Mucosa of gallbladder (tissue), 1 donor: ENCODE measurements at places on chromosomes 1 and 21. TPM values are rescaled to one million over a fixed set of nuclear protein-coding genes. Genes with fewer than 3 reads are reported as not detected.
A peak's percentile ranks its signal among the peaks of the same experiment; 100 is the strongest.

DNA sequence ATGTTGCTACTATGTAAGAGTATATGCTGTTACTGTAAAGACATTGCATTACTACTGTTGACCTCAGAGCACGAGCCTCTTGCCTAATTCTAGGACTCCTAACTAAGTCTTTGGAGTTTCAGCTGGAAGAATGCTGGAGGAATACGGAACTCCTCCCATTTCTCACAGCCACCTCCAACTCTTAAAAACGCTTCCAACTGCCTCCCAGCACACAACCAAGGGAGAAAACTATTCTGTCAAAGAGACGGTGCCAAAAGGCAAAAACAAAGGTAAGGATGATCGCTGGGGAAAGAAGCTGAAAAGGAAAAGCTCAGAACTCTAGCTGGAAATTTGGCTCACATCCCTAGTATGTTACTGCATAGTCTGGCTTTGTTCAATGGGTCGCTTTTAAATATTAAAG lies at the start of gene FMO2:
Gene FMO2, plus strand, starts transcription at position 210 of the 400 bp plus-strand sequence. CDS start 414 bp downstream, outside the sequence.
- no peak for DNase-seq

GRCh38 chr1:205012391-205013140 lies 30.4 kb upstream of the CNTN2 start:
- no peak for DNase-seq

DNA sequence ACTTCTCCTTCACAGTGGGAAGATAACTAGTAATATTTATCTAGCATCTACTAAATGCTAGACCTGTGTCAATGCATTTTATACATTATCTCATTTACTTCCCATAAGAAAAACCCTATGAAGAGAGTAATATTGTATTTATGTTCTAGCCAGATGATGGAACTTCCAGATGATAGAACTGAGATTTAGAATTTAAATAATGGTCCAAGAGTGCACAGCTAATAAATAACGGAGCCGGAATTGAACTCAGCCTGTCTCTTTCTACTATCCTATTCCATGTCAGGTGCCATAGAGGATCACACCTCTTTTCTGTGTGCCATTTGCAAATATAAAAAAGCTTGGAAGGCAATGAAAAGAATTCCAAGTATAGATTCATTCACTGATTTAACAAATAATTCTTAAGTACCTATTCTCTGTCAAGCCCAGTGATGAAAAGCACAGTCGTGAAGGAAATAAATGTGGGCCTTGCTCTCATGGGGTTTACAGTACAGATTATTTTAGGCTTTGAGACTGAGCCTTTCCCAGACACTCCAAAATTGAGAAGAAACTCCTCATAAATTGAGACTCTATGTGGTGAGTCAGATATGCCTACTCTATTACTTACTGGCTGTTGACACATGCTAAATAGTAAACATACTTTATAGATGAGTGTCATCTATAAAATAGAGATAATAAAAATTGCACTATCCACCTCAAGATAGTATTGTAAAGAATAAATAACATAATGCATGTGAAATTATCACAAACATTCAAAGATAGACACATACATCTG lies 378.0 kb upstream of the PRMT6 start:
- no peak for DNase-seq

- DNase-seq: peak; percentile 33
Measured at GRCh38 chr21:31343680-31344480, at the start of gene TIAM1. Gene TIAM1 (minus strand): TSS chr21:31344261. CDS start chr21:31266972, 77,289 bp downstream.

GRCh38 chr1:155471891-155472290 lies 90.7 kb downstream of the ASH1L start:
- DNase-seq: no peak

- no peak for DNase-seq
Measured at GRCh38 chr1:198892065-198892464, 253.2 kb downstream of the PTPRC start.

The ATAD3B gene
- total RNA-seq: 20.3 TPM

GRCh38 chr1:97013941-97014340 lies 292.4 kb downstream of the PTBP2 start:
- DNase-seq: no peak

DNA sequence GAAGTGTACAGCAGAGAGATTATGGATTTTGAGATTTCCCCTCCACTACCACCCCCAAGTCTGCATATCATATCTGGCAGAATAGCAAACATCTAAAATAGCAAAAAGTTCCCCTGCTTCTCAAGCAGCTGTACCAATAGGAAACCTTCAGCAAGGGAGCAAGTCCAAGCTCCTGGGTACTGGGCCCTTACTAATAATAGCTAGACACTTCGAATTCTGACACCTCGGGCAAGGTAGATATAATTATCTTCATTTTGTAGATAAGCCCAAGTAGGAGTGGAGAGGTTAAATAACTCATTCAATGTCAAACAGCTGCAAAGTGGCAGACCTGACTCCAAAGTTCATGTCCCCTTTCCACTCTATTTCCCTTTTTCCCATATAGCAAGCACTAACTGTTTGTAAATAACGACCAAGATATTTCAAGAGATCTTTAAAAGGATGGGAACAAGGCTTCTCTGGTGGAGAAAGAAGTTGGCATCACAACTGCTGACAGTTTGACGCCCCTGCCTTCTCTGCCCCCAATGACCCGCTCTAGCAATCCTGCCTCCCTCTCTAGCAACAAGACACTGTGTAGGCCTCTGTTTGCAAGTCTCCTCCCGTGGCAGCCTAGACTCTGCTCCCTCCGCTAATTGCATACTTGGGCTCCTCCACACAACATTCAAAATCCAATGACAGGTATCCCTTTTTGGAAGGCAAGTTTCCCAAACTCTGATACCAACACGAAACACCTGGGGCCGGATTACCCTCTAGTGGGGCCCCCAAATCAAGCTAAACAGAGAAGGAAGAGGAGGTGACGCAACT lies 18.7 kb upstream of the ADAR start:
- DNase-seq: no peak
